ENCODE measurements at places on chromosomes 5 and 9.

DNA sequence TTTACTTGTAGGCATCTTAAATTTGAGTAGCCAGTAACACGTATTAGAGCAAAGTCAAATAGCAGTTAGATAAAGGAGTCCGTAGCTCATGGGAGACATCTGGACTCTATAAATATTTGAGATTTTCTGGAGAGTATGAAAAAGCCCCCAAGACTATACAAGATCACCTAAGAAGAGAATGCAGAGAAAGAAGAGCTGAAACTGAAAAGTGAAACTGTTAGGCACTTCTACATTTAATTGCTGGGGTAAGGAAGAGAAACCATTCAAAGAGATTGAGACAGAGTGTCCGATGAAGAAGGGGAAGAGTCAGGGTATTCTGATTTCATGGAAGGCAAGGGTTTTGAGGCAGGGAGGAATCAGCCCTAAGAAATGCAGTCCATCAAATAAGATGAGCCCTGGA is 2372.1 kb downstream of the MAT2B start:
- no peak for DNase-seq

GRCh38 chr5:78530342-78531096 is 118.1 kb downstream of the LHFPL2 start:
- no peak for DNase-seq

DNA sequence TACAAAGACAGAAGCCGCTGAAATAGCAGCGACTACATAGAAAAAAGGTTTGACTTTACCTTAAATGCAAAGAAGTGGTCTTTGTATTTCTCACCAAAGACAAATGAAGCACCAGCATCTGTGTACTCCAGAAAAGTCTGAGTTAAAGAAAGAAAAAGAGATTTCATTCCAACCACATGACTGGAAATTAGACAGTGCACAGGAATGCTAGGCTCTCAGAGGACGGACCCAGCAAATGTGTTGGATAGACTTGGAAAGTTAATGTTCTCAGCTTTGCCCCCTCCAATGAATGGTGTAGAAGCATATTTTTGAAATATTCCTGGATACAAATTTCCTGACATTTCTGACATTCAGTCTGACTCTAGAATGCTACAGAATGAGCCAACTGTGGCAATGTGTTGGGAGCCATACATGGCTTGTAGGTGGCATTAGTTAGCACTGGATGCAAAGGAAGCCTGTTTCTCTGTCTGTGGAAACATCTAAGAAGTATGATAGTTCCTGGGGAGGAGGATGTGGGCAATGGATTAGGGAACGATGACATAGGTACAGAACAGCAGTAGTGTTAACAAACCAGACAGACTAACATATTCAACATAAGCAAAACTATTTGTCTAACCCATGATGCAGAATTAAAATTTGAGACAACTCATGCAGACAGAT is 43.3 kb downstream of the SLC28A3 start:
- DNase-seq: no peak

GRCh38 chr5:67355120-67355713 is 158.6 kb upstream of the CD180 start:
- DNase-seq: no peak

DNA sequence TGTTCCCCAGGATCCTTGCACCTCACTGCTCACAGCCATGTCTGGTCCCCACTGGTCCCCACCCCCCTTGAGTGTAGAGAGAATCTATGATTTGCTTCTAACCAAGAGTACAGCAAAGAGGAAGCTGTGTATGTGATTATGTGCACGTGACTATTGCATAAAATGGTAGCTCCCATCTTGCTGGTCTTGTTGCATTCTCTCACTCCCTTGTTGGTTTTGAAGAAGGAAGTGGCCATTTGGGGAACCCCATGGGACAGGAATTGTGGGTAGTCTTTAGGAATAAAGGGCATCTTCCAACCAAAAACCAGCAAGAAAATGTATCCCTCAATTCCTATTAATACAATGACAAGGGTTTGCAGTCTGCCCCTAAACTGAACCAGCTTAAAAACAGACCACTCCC is 5.2 kb upstream of the FCN2 start:
- DNase-seq: no peak

DNA sequence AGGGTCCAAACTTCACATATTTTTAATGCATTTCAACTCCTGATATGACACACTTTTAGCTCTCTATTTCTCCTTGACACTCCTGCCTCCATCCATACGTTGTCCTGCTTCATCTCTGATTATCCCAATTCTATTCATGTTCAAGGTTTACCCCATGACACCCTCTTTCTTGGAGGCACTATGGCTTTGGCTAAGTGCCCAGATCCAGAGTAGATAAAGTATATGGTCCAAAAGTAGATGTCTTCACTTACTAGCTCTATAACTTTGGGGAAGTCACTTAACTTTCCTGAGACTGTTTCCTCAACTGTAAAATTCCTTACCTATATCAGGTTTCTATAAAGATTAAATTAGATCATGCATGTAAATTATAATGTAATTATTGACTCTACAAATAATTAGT is 36.1 kb downstream of the SLC22A5 start:
- DNase-seq: no peak

GRCh38 chr9:655875-656274 is 185.6 kb upstream of the DMRT1 start:
- no peak for DNase-seq

DNA sequence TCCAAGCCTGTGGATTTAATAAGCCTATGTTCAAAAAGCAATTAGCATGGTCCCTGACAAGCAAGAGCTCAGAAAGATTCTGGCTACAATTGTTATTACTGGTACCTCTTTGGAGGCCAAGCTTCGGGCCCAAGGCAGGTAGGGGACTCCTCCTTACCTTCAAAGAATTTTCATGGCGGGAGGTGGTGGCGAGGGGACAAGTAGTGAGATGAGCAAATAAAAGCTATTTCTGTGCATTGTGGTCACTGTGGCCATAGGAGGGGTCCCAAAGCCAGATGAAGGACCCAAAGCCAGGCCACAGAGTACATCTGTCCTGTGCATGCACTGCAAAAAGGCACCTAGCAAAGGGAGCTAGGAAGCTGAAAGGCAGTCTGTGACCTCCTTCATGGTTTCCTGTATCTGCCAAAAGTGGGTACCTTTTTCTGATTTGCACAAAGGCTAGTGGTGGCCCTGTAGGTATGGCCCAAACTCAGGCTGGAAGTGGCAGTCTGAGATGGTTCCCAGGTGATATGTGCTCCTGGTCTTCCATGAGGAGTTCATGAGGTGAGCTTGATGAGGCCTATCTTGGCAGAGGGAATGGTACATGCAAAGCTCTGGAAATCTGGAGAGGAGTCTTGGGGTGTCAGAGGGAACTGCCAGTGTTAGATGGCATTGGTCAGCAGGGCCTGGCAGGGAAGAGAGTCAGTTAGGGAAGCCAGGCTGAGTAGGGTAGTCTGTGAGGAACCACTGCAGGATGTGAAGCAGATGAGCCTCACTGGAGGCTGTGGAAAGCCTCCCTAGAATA is 3.3 kb upstream of the CXXC5 start:
- DNase-seq: no peak

DNA sequence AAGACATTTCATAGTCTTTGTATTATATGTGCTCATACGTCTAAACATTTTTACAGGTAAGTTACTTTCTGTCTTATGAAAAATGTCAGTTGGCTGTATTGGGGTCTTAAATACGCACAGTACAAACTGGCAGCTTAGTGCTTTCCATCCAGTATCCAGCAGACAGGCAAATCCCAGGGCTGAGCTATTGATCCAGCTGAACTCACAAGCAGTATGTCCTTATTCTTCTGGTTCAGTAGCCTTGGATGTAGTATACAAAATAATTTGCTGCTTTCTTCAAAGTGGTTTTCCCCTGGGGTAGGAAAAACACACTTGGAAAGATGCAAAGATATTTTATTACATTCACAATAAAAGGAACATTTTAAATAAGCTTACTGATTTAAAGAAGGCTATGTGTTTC is 617.2 kb downstream of the NR2F1-AS1 start:
- DNase-seq: no peak

- no peak for DNase-seq
These were observed 99.9 kb upstream of the TLE4 start for GRCh38 chr9:79471580-79472543.

DNA sequence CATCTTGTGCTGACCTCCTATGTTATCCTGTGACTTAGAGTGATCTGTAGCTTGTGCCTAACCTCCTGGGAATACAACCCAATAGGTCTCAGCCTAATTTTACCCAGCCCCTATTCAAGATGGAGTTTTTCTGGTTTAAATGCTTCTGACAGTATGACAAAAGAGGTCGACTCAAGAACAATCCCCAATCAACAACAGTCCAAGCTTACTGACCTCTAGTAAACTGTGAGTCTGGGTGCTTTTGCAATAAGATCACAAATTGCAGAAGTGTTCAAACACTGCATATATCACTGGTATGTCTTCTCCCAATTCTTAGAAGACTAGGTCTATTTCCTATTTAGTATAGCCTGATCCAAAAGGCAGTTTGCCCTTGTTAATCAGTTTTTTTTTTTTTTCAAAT is 323.5 kb upstream of the PTGER4 start:
- DNase-seq: no peak

DNA sequence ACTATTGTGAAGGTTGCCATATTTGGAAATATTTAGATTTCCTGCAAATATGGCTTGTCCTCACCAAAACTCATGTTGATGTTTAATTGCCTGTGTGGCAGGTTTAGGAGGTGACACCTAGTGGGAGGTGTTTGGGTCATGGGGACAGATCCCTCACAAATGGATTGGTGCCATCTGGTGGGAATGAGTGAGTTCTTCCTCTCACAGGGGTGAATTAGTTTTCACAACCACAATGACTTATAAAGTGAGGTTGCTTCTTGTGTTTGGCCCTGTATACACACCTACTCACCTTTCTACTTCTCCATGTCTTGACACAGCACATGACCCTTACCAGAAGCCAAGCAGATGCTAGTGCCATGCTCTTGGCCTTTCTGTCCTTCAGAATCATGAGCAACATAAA is 41.1 kb downstream of the ISOC1 start:
- DNase-seq: no peak

- DNase-seq: no peak
These were observed 17.9 kb downstream of the ZFR start for GRCh38 chr5:32426440-32427151.

DNA sequence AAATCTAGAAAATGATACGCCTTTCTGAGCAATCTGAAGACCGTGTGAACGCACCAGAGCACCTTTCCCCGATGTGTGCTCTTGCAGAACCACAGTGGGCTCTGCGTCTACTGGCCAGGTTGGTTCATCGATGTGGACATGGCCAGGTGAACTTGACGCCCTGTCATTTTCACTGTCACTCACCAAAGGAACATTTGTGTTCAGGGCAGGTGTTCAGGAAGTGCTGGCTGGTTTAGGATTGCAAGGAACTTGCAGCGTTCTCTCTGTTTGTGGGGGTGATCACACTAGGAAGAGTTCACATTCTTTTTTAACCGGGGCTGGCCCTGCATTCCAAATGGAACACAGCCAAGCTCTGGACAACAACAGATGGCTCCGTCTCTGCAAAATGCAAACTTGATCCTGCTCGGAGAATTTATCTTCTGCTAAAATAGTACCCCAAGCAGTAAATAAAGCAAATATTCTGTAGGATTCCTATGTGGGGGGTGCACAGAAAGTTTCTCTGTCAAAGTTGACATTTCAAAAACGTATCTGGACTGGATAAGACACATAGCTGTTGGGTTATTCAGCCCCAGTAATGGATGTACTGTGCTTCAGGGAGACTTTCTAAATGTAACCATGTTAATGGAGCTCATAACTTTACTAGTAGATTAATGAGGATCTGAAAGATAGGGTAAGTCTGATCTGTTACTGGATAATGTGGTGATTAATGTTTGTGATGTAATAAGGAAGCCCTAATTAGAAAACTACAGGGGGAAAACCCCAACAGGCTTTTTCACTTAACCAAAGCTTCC is 45.7 kb upstream of the FANCC start:
- no peak for DNase-seq

DNA sequence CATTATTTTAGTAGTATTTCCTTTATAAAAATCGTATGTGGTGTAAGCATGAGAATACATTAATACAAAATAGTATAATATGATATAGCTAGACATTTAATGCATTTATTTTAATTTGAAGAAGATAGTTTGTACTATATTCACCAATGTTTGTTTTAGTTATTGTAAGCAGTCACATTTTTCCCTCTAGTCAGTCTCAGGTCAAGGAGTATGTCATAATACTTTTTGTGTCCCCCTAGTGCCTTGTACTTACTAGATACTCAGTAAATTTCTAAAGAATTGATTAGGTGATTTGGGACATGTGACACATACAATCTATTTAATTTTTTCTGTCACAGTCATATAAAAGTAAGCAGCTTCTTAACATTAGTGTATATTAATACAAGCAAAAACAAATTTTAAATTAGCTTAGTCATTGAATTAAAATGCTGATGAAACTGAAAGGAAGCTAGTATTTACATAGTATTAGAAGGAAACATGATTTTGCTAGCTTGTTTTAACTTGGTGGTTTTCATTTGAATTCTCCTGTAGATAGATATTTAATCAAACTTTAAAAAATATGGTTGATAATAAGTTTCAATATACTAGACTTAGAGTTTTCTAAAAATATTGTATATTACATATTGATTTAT is 242.2 kb downstream of the FER start:
- DNase-seq: no peak

DNA sequence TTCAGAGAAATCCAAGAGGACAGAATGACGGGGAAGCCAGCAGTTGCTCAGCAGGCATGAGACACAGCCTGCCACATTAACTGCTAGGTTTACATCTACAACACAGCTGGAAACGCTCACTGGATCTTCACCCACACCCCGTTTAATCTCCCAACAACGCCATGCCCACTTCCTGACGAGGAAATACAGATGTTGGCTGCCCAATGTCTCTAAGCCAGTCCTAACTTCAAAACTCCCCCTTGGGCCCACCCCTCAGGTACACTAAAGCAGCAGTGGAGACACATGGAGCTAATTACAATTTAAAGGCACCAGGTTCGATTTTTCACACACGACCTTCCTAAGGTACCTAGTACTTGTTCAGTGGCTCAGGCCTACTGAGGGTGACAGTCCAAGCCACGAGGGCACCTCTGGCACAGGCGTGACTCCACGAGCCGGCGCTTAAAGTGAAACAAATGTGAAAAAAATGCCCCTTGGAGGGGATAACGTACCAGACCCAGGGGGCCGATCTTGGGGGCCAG is 904 bp downstream of the RPL12 start:
- no peak for DNase-seq

GRCh38 chr5:108193021-108193795 is 188.7 kb downstream of the FBXL17 start:
- DNase-seq: no peak

Measured in activated CD4-positive, CD25-positive, alpha-beta regulatory T cell treated with anti-CD3 and anti-CD28 coated beads, Interleukin-2, amount 50 U/mL, for 16 hours (primary cell).